Activated CD8-positive, alpha-beta memory T cell treated with anti-CD3 and anti-CD28 coated beads, Interleukin-2, amount 10 ng/mL, durations not matched to agents 7 days and 5 days (primary cell): ENCODE measurements at places on chromosomes 12 and 14.
A peak's percentile ranks its signal among the peaks of the same experiment; 100 is the strongest.

- H3K4me1 ChIP-seq, result peaks cover 38% of the 10 kb centered on the region
- no peak overlapping the region for H3K4me3 ChIP-seq
- no peak overlapping the region for H3K27ac ChIP-seq
- peaks cover 23% of the 10 kb centered on the region for H3K36me3 ChIP-seq
Measured at GRCh38 chr12:108699955-108700563, 31.3 kb downstream of the CORO1C start.

- H3K27me3 ChIP-seq, result peaks cover 24% of the 10 kb centered on the region
- H3K4me3 ChIP-seq, result no peak overlapping the region
- no peaks in the 10 kb centered on the region for H3K36me3 ChIP-seq
- H3K4me1 ChIP-seq, result peaks cover 2% of the 10 kb centered on the region
- no peak overlapping the region for H3K27ac ChIP-seq
Measured at GRCh38 chr12:31118347-31119191, 44.9 kb downstream of the DDX11 start.

DNA sequence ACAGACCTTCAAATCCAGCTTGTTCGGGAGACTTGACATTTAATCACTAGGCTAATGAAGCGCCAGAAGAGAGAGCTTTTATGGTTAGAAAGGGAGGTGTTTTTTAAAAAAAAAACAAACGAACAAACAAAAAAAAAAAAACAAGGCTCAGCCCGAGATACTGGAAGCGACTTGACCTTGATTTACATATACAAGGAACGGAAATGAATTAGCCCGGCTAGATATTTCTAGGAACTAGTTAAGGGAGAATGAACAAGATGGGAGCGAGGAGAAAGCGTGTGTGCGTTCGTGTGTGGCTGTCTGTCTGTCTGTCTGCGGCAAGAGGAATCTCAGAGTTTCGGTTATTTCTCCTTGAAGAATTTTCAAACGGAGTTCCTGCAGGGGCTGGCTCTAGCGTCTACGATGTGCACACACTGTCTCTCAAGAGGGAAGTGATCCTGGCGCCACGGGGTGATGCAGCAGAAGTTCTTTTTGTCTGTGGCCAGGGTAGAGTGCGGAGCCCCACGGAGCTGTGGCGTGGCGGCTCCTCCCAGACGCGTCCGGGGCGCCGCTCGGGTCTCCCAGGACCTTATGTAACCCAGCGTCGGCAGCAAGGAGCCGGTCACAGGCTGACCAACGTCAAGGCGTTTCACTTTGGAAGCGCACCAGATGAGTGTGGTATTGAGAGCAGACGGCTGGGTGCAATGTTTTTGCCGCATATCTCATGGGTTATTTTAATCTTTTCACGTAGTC, 18.8 kb downstream of the SOCS2 start:
- peaks cover 36% of the 10 kb centered on the region for H3K4me1 ChIP-seq
- peaks cover 45% of the 10 kb centered on the region for H3K27me3 ChIP-seq
- peak; percentile 55 for DNase-seq
- peak overlapping the region; percentile 56 for H3K27ac ChIP-seq
- peak overlapping the region; percentile 82 for H3K4me3 ChIP-seq

DNA sequence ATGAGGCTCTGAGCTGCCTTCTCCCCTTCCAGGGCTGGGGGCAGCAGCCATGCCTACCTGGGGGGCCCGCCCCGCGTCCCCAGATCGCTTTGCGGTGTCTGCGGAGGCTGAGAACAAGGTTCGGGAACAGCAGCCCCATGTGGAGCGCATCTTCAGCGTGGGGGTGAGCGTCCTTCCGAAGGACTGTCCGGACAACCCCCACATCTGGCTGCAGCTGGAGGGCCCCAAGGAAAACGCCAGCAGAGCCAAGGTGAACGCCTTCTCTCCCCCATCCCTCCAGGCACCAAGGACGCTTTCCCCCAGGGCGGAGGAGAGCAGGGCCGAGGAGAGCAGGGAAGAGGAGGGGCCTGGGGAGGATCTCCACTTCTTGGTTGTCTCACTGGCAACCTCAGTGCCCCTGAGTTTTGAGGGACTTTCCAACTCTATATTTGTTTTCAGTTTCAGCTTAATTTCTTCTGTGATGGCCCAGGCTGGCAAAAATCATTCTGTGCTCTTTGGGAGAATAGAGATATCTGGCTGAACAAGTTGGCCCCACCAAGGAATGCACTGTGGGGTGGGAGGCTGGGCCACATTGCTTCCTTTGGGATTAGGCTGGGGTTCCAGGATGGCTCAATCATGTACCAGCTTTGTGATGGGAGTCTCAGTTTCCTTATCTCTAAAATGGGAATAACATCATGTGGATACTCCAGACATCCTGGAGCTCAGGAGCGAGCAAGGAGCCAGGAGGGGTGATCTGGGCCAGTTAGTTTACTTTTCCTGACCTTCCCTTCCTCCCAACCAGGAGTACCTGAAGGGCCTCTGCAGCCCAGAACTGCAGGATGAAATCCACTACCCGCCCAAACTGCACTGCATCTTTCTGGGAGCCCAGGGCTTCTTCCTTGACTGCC, 1.2 kb downstream of the KHNYN start:
- no peaks in the 10 kb centered on the region for H3K27me3 ChIP-seq
- H3K4me1 ChIP-seq, result peaks cover 48% of the 10 kb centered on the region
- H3K27ac ChIP-seq, result peak overlapping the region; percentile 96
- peak; percentile 74 for DNase-seq
- peak overlapping the region; percentile 89 for H3K4me3 ChIP-seq
- peaks cover 18% of the 10 kb centered on the region for H3K36me3 ChIP-seq

DNA sequence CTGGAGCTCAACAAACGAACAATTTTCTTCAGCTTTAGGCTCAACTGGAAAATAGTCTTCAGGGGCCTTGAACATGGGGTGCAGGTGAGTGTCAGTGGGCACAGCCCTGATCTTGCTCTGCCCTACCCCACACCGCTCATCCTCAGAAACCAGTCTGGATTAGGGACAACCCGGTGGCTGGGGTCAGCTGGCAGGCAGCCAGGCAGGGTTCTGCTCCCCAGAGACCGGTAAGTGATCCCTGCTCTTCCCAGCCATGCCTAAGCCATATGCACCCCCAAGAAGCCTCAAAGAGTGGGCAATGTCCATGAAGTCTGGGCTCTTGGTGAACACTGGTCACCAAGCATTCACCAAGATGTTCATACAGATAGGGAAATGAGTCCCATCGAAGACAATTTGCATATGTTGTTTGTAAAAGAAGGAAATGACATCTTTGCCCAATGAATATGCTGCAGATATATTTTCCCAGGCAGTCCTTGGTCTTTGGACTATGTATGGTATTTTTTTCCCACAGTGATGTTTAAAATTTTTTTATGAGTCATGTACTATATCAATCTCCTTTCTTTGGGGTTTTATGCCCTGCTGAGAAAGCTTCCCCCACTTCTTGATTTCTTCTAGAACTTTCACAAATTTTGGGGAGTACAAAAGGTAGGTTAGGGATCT, 63.9 kb upstream of the VASH1 start:
- no peaks in the 10 kb centered on the region for H3K4me1 ChIP-seq
- no peak overlapping the region for H3K27ac ChIP-seq
- no peak overlapping the region for H3K4me3 ChIP-seq

DNA sequence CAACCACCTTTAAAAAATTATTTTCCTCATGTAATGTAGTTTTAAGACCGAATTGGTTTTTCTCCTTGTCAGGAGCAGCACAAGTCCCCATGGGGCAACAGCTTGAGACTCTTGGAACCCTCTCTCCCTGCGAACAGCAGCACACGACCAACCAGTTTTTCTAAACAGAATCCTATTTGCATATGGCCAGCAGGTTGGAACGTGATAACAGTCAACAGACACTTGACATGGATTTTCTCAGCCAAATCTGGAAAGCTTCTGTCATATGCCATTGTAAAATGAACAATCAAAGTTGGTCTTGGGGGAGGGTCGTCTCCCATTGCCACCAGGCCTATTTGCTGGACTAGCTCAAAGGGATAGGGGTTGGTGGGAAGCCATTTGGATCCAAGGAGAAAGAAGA, 1915.0 kb upstream of the FLRT2 start:
- DNase-seq, result no peak
- no peak overlapping the region for H3K27ac ChIP-seq
- H3K4me1 ChIP-seq, result no peaks in the 10 kb centered on the region
- no peak overlapping the region for H3K4me3 ChIP-seq
- H3K27me3 ChIP-seq, result no peaks in the 10 kb centered on the region
- no peaks in the 10 kb centered on the region for H3K36me3 ChIP-seq

DNA sequence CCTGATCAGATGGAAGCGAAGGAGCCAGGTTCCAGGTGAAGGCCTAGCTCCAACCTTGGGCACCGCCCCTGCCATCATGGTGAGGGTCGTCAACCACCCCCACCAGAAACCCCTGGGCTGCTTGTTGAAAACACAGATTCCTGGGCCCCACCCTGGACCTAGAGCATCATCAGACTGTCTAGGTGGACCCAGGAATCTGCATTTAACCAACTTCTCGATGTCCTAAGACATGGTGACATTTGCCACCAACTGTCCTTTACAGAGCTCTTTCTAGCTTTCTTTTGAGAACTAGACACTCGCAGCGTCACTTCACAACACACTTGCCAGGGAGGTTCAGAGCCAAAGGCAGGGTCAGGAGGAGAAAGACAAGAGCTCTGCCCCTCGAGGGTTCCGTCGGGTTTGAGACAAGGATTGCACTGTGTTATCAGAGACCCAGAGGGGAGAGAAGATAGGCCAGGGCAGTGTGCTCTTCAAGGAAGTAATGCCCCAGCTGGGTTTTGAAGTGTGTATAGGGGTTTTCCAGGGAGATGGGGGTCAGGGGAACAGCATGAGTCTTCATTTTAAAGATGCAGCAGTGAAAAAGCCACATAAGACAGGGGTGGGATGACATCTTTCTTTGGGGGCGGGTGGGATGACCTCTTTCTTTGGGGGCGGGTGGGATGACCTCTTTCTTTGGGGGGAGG, 24.6 kb downstream of the RFLNA start:
- H3K4me1 ChIP-seq, result no peaks in the 10 kb centered on the region
- no peak overlapping the region for H3K27ac ChIP-seq
- DNase-seq, result no peak
- H3K36me3 ChIP-seq, result peaks cover 12% of the 10 kb centered on the region
- no peaks in the 10 kb centered on the region for H3K27me3 ChIP-seq
- no peak overlapping the region for H3K4me3 ChIP-seq

- no peaks in the 10 kb centered on the region for H3K27me3 ChIP-seq
- H3K36me3 ChIP-seq, result peaks cover 25% of the 10 kb centered on the region
- no peak overlapping the region for H3K27ac ChIP-seq
- no peak overlapping the region for H3K4me3 ChIP-seq
- no peak for DNase-seq
Measured at GRCh38 chr12:42221726-42222125, 16.3 kb downstream of the YAF2 start.
